ENCODE measurements at places on chromosomes 5 and 9.

DNA sequence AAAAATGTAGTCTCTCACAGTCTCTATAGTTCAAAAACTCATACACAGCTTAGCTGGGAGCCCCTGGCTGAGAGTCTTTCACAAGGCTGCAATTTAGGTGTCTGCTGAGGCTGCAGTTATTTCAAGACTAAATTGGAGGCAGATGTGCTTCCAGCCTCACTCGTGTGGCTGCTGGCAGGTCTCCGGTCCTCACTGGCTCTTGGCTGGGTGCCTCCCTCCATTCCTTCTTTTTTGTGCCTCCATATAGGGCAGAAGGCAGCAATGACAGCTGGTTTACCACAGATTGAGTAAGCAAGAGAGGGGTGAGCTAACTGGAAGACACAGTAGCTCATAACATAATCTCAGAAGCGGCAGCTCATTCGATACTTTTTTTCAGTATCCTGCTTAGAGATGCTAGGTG lies 2167.7 kb upstream of the WWC1 start:
- DNase-seq: no peak

- DNase-seq: peak; percentile 6
Measured at GRCh38 chr9:105238302-105238701, 6.1 kb upstream of the SLC44A1 start.

DNA sequence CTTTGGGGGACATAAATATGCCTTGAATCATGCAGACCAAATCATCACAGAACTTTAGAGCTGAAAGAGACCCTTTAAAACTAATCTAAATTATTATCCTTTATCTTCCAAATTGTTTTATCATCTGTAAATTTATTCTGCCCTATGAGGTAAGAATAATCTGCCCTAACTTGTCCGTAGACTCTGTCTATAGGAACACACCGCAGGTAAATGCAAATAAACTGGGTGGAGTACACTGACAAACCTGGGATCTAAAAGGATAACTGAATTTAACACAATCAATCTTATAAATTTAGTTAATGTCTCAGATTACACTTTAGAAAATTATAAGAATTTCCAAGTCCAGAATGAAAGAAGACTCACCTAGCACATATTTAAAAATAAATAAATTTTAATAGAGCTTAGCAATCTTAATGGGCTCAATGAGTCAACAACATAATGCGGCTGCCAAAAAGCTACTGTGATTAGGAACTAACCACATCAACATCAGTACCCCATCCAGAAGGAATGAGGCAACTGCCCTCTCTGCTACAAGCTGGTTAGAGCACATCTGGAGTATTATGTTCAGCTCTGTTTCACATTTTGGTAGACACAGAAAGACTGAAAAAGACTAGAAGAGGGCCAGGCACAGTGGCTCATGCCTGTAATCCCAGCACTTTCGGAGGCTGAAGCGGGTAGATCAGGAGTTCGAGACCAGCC lies 5.6 kb downstream of the MEGF9 start:
- DNase-seq: no peak

DNA sequence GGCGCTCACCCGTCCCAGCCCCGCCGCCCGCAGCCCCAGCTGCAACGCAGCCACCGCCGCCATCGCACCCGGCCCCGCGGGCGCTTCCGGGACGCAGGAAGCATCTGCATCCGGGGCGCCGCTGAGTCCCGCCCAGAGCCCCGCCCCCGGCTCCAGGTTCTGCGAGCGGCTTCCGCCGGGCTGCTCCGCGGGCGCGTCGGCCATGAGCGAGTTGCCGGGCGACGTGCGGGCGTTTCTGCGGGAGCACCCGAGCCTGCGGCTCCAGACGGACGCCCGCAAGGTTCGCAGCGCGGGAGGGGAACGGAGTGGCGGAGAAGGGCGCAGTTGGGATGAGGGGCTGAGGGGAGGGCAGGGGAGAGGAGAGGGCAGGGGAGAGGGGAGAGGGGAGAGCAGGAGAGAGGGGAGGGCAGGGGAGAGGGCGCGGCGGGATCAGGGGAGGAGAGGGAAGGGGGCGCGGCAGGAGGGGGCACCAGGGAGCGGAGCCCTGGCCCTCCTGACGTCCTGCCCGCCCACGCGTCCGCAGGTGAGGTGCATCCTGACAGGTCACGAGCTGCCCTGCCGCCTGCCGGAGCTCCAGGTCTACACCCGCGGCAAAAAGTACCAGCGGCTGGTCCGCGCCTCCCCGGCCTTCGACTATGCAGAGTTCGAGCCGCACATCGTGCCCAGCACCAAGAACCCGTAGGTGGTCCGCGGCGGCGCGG lies at the start of the genes SURF1 and SURF2:
TSS of gene SURF1 (minus strand) at position 97 of the 701 bp plus-strand sequence. CDS start at position 63, 34 bp downstream.
TSS of gene SURF2 (plus strand) at position 160 of the 701 bp plus-strand sequence. CDS start at position 203, 43 bp downstream.
- peak; percentile 88 for DNase-seq

- DNase-seq: no peak
Measured at GRCh38 chr9:98929895-98930341, 13.8 kb upstream of the COL15A1 start.

Data from Calu3 (cell line).